ENCODE measurements at places on chromosomes 2 and 18.

DNA sequence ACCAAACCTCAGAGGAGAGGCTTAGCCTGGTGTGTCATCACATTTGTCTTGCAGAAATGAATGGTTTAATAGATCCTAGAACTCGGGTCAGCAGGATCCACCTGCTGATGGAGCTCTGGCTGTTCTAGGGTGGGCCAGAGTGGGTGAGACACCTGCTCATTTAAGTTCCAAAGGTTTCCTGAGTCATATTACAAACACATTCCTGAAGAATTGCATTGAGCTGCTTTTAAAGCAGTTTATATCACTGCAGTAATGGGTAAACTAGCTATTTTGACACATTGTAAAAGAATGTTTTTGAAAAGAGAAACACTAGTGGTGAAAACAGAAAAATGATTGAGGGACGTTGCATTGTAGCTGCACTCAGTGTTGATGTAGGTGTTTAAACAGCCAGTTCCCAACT lies 175.3 kb upstream of the TCF4 start:
- no peak for DNase-seq

- no peak for DNase-seq
Measured at GRCh38 chr18:55256226-55256928, 297.1 kb upstream of the CCDC68 start.

DNA sequence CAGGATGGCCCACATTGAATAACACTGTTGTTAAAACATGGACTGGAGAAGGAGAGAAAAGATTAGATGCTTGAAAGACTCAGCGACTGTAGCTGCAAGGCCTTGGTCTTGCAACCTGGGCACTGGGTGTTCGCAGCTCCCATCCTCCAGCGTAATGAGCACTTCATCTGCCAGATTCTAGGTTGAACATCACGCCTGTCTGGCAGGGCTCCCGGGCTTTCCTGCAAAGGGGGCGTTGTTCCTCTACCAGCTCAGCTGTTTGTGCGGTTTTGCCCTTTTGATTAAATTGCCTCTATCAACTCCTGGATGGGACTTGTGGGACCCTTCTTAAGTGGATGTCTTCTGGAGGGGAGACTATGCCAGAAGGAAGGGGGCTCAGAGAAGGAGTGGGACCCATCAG lies 215.4 kb downstream of the KLHL29 start:
- DNase-seq: peak; percentile 85

- DNase-seq: peak; percentile 68
Measured at GRCh38 chr18:56869189-56869777, 218.1 kb downstream of the WDR7 start.

GRCh38 chr18:79637181-79637920 lies 42.3 kb upstream of the CTDP1 start:
- no peak for DNase-seq

- no peak for DNase-seq
Measured at GRCh38 chr2:28011322-28011737, 120.8 kb downstream of the BABAM2 start.

GRCh38 chr2:71785516-71785981 lies 332.2 kb downstream of the DYSF start:
- DNase-seq: no peak

DNA sequence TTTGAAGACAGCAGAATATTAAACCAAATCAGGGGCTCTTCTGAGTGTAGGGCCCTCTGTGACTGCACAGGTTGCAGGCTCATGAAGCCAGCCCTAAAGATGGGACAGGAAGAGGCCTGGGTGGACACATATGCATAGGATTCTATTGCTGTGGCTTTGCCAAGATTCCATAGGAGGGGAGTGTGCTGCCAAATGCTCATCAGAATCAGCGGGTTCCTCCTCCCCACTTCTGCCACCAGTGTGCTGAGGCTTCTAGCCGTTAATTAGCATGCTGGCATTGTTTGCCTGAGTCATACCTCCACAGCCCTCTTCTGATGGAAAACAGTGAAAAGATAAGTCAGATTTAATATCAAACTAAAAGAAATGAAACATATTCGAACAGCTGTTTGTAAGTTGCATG lies 103.9 kb upstream of the TMEFF2 start:
- DNase-seq: no peak

GRCh38 chr2:223416815-223417610 lies 185.1 kb downstream of the SCG2 start:
- DNase-seq: no peak

DNA sequence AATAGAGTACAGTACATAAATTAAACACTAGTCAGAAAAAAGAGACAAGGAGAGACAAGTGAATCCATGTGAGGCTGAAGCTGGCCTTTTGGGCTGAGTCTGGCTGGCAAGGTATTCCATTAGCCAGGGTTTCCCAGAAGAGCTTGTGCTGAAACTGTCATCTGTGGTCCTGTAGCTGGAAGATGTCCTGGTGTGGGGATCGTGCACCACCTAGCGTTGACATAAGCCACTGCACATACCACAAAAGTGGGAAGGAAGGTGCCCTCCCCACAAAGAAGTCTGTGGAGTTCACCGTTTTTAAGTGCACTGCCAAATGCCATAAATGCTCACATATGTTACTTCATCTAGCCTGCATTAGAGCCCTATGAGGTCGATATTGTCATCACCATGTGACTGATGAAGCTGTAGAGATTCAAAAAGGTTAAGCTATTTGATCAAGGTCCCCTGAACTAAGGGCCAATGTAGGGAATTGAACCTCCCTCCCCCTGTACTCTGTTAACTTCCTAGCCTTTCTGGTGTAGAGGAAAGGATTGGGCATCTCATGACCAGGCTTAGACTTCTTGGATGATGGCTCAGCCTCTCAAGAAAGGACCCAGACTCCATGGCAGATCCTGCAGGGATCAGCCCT lies 31.9 kb upstream of the GALNT14 start:
- peak; percentile 44 for DNase-seq

- DNase-seq: no peak
Measured at GRCh38 chr2:8244639-8245038, 437.2 kb upstream of the ID2 start.

DNA sequence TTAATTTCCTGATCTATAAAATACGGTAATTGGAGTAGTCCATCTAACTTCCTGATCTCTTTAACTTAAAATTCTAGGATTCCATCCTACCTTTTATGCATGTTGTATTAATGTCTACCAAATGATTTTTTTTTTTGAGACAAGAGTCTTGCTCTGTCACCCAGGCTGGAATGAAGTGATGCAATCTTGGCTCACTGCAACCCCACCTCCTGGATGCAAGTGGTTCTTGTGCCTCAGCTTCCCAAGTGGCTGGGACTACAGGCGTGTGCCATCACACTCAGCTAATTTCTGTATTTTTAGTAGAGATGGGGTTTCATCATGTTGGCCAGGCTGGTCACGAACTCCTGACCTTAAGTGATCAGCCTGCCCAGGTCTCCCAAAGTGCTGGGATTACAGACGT lies 47.8 kb downstream of the CFAP36 start:
- no peak for DNase-seq

DNA sequence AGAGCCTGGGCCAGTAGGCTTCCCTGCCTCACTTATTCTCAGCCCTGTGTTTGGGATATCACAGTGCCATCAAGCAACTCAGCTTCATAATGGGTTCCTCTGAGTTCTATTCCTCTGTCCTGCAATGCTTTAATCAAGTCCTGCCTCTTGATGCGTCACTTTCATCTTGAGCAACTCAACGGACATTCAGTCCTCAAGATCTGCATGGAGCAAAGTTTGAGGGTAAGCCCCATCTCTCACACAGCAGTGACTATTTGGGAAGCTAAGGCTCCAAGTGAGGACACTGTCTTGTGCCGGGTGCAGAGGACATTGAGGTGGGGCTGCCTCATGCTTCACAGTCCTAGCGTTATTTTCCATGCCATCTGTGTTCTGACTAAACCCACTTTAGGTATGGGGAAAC lies 50.9 kb upstream of the PLB1 start:
- DNase-seq: no peak

GRCh38 chr2:101558740-101559525 lies 84.0 kb upstream of the RFX8 start:
- DNase-seq: no peak

DNA sequence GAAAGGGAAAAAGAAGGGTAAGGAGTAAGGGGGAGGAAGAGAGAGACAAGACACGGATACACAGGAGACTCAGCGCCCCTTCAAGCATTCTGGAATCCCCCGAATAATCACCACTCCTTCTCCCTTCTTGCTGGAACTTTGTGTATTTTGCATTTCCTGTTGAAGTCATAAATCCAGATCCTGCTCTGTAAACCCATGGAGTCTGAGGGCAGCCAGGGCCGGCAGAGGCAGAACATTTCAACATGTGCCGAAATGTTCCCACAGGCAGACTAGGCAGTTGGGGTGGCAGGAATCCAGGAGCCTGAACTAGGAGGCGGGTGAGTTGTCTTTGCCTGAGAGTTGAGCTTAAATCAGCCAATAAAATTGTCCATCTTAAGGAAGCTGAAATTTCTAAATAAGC lies 193.1 kb downstream of the SH3RF3 start:
- DNase-seq: no peak

All from NCI-H1092 treated with DMSO at 0.1 percent for 48 hours (cell line).